ENCODE measurements at places on chromosomes 6 and 20. TPM values are rescaled to one million over a fixed set of nuclear protein-coding genes. Genes with fewer than 3 reads are reported as not detected.
A peak's percentile ranks its signal among the peaks of the same experiment; 100 is the strongest.

GRCh38 chr6:26519359-26519758 lies 18.8 kb upstream of the HMGN4 start:
- no peak for DNase-seq

DNA sequence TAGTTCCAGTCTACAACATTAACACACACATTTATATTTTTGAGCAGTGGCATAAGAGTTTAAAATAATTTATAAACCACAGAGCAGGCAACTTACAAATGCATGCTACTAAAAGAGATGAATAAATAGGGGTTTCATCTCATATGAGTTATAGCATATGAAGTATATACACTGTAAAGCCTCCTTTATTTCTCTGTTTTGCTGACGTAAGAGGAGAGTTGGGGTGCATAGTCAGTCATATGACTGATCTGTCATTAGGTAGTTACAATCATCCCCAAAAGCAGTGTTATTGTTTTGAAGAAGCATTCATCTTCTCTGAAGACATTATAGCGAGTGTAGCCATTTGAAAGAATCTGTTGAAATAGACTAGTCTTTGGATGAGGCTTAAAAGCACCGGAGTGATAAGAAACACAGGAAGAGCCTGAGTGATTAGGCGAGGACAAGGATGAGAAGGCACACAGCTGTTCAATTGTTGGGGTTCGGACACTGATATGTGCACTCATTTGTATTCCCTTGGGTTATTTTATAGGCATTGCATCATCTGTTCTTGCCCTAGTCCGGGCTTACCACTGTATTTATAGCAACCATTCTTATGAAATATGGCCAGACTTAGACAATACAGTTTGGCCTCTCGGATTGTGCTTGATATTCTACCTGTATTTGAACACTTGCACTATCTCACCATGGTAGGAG lies 325.7 kb downstream of the SAMD5 start:
- DNase-seq = no peak

DNA sequence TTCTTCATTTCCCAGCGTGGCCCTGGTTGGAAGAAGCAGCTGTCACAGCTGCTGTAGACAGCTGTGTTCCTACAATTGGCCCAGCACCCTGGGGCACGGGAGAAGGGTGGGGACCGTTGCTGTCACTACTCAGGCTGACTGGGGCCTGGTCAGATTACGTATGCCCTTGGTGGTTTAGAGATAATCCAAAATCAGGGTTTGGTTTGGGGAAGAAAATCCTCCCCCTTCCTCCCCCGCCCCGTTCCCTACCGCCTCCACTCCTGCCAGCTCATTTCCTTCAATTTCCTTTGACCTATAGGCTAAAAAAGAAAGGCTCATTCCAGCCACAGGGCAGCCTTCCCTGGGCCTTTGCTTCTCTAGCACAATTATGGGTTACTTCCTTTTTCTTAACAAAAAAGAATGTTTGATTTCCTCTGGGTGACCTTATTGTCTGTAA lies 292.7 kb downstream of the ESR1 start:
- DNase-seq = no peak

GRCh38 chr6:169779092-169779815 lies 27.8 kb downstream of the ERMARD start:
- DNase-seq = no peak

- no peak for DNase-seq
These were observed 78.3 kb downstream of the PHIP start for GRCh38 chr6:78999737-79000136.

The FOXF2 gene
- not detected for polyA plus RNA-seq

- DNase-seq = no peak
These were observed 17.4 kb downstream of the RCAN2 start for GRCh38 chr6:46473881-46474280.

The ADGRF4 gene
- polyA plus RNA-seq = not detected

The PRR18 gene
- not detected for polyA plus RNA-seq

GRCh38 chr6:89596484-89596883 lies 42.1 kb downstream of the LYRM2 start:
- no peak for DNase-seq

DNA sequence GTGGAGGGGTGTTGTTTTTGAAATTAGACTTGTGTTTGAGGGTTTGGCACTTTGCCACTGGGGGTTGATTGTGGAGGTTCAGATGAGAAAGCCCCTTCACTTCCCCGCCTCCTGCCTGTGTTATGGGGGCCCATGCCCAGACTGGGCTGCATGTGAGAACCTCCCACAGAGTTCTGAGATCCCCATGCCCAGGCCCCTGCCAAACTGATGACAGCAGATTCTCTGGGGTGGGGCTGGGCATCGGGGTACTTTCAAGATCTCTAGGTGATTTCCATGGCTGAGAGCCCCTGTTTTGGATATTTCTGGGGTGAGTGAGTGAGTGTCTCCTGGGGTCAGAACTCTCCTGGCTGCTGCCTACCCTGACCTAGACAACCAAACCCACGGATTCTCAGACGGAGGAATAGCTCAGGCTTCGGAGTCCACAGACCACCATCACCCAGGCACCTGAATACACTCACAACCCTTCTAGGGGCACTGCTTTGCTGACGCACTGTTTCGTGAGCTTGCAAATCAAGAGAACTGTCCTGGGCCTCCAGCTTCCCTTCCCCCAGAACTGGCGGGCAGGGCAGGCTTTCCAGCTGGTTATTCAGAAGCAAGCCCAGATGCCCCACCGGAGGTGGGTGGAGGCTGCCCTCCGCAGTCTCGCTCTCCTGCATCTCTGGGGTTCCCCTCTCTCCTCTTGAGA lies 6.3 kb downstream of the BCAS1 start:
- peak; percentile 42 for DNase-seq
